ENCODE measurements at places on chromosomes 7 and 10.

GRCh38 chr7:142313528-142313927, 55.7 kb upstream of the PRSS58 start:
- DNase-seq, result peak; percentile 7

DNA sequence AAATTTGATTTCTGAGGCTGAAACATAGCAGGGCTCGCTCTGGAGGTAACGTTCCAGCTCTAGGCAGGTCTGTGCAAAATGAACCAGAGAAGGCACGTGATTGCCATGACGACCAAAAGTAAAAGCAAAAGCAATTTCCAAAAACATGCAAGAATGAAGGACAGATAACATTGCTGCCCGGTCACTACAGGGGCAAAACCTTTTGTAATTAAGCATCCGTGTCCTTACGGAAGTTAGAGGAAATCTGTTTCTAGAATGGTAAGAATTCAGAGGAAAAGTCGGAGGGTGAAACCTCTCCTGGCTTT, 2.9 kb downstream of the KLF6 start:
- no peak for DNase-seq

- DNase-seq, result no peak
These were observed 23.2 kb downstream of the CALCR start for GRCh38 chr7:93551063-93551895.

- DNase-seq, result no peak
These were observed 65.4 kb upstream of the TNS3 start for GRCh38 chr7:47647181-47647917.

DNA sequence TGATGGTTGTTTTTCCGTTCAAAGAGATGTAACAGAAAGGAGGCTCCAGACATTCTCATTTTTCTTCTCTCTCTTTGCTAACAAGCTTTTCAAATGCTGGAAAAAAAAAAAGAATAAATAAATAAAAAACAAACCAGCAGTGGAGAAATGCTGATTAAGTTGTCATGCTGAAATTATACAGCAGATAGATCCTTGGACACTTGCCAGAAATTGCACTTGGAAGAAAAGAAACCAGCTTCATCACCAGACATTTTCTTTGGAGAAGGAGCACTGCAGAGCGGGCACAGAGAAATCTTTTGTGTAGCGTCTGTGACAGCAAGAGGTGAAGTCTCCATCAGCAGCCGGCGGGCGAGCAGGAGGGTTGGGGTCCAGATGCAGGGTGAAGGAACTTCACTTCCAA, 55.8 kb downstream of the CLRN3 start:
- DNase-seq, result no peak

DNA sequence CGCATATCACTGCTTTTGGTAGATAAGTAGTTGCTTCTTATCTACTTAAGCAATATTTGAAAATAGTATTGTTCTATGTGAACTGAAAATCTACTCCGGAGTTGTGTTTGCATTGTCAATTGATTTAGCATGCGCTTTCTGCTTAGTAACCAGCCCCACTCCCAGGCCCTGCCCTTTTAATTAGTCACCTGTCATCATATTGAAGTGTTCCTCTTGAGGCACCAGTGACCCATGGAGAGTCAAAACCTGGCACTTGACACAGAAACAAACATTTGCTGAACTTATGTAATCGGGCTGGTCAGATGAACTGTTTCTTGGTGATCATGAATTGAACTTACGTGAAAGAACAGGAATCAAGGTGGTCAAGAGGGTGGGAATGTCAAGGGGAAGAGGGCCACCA, 27.8 kb upstream of the CDHR3 start:
- no peak for DNase-seq

- no peak for DNase-seq
These were observed 14.1 kb downstream of the USP54 start for GRCh38 chr10:73576890-73577591.

GRCh38 chr10:51445588-51445987, 253.8 kb downstream of the CSTF2T start:
- DNase-seq, result no peak

DNA sequence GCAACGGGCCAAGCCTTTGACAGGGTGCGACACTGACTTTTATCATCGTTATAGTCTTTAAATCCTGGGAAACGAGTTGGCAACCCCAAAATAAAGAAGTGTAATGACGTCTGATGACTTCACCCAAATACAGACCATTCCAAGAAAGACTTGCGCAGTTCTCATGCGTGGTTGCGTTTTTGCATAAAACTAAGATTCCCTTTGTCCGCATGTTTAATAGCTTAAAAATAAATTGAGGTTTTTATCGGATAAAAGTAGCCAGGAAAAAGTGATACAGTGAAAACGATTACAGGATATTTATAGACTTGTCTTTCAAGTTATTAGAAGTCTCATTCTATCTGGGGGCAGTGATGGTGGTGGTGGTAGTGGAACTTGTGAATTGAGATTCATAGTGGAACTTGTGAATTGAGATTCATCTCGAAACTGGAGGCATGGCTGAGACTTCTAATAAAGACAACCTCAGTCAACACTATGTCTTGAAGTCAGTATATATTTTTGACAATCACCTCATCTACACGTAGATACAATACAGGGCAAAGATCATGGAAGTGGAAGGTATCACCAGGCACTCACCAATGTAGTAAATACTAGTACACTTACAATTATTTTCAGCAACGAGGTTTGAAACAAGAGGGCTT, 1.2 kb upstream of the NAMPT start:
- no peak for DNase-seq

GRCh38 chr7:151484971-151485707, 34.6 kb downstream of the RHEB start:
- DNase-seq, result no peak

- DNase-seq, result no peak
These were observed 776 bp downstream of the TMEM184A start for GRCh38 chr7:1555046-1555812.

GRCh38 chr7:22417841-22418240, 60.9 kb upstream of the RAPGEF5 start:
- DNase-seq, result no peak

GRCh38 chr7:138208142-138208570, 131.9 kb downstream of the AKR1D1 start:
- DNase-seq, result no peak

- DNase-seq, result no peak
These were observed 324.4 kb upstream of the ZNF32 start for GRCh38 chr10:43972976-43973647.

DNA sequence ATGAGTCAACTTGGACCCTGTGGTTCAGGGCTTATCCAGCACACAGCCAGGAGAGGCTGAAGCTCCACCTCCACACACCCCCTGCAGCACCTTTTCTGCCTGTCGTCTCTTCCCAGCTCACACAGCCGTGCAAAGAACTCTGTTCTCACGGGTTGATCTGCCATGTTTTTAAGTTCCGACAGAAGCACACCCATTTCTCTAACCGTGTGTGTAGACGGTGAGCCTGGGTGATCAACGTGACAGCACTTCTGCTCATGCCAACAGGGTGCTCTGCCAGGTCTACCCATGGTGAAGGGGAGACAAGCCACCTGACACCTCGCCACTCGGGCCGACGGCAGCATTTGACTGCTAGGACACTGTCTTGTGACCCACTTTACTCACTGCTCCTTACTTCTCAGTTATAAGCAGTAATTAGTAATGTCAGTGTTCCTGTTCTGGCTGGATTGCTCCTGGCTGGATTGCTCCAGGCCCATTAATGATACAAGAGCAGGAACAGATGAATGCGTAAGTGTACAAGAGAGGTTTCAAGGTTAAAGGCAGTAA, 90.5 kb downstream of the RNF216 start:
- DNase-seq, result no peak

DNA sequence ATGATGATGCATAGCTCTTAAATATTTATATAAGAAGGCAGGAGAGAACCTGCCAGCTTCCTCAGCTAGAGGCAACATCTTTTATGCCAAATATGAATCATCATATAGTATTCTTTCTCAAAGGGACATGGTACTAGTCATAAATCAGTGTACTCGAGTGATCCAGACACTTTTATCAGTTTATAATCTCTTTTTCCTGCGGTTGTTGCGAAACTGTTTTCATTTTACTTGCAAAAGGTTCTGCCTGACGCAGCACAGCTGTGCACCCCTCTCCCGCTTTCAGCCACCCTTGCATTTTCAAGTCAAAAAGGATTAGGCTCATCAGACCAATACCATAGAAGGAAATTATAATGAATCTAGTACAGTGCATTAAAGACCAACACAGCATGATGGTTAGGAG, 332.3 kb upstream of the PRKCQ start:
- DNase-seq, result no peak

DNA sequence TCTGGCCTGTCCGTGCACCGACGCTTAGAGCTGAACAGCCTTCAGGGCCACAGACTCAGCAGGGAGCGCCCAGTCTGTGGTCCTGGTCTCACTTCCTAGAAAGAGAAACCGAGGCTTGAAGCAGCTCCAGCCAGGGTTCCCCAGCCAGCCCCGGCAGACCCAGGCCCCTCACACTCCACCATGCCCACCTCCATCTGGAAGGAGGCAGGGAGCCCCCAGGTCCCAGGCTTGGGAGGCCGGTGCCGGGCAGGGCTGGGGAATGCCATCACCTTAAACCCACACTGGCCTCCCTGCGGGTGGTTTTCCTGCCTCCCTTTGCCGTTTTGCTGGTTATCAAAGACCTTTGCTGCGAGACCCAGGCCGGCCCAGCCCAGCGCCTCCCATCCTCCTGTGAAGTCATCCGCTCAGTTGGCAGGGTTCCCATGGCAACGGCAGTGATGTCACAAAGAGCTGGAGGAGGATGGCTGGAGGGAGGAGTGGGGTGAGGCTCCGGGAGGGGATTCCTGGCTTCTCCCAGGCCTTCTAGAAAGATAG, 24.0 kb downstream of the ELFN1 start:
- DNase-seq, result no peak

All from effector CD8-positive, alpha-beta T cell (primary cell).